ENCODE measurements at places on chromosomes 6 and 20.

DNA sequence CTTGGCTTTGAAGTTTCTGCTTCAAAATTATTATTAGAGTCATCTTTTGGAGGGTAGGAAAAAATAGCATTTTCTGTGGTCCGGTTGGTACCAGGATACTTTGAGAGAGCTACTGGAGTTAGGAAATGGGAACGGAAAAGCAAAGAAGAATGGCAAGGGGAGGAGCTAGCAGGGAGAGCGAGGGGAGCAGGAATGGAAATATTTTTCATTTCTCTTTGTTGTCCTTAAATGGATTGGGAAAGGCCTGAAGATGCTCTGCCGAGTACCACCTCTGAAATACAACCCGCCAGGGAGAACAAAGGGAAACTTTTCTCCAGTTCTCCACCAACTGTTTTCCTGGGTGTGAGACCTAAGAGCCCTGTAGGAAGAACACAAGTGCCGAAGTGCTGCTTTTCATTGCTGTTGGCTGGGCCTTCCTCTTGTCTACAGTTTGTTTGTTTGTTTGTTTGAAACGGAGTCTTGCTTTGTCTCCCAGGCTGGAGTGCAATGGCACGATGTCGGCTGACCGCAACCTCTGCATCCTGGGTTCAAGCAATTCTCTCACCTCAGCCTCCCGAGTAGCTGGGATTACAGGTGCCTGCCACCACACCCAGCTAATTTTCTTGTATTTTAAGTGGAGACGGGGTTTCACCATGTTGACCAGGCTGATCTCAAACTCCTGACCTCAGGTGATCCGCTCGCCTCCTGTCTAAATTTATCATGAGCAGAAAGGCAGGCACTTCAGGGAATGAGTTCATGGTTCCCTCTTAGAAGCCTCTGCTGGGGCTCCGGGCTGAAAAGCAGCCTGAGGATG, 3.5 kb upstream of the TRAF3IP2 start:
- no peak for DNase-seq

- no peak for DNase-seq
These were observed 999 bp upstream of the PIM1 start for GRCh38 chr6:37168811-37169495.

- peak; percentile 78 for DNase-seq
These were observed 14.4 kb downstream of the FOXP4 start for GRCh38 chr6:41560431-41561192.

- no peak for DNase-seq
These were observed 11.5 kb upstream of the MEP1A start for GRCh38 chr6:46781478-46782378.

- peak; percentile 60 for DNase-seq
These were observed 1.0 kb upstream of the DDAH2 start for GRCh38 chr6:31729979-31730630.

GRCh38 chr20:16158976-16159286, 414.3 kb downstream of the KIF16B start:
- DNase-seq, result no peak
